GM12865 (cell line): ENCODE measurements at places on chromosomes 7 and 10.

- DNase-seq = no peak
Measured at GRCh38 chr10:91564026-91564425, 68.8 kb downstream of the PPP1R3C start.

DNA sequence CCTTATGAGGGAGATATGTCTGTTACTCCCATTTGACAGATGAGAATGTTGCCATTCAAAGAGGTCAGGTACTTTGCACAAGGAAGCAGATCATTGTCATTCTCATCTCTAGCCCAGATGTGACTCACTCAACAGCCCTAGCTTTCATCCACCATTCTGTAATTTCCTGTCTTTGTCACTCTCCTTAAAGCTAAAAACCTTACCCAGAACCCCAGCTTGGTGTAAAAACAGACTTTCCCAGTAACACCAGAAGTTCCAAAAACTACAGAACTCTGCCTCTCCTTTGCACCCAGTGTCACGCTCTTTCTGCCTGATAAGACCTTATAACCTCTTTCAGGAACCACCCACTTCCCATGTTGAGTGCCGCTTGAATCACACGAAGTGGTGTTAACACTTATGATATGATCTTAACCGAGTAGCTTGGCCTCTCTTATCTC, 89.1 kb upstream of the SP4 start:
- peak; percentile 35 for DNase-seq

DNA sequence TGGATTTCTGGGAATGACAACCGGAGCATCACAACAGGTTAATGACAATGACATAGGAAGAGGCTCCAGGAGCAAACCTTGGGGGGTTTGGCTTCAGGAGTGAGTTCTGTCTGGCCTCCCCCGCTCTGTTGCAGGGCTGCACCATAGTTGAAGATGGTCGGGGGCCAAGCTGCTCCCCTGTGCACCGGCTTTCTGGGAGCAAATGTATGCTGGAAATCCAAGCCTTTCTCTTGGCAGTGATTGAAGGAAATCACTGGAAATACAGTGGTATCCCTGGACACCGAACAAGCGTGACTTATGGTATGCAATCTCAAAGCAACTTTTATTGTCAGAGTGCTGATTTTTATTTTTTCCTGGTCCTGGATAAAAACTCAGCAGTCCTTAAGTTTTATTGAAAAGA, 251.9 kb upstream of the ZNF32 start:
- no peak for DNase-seq

- DNase-seq = no peak
Measured at GRCh38 chr10:69220041-69220451, at the start of gene HKDC1. TSS of gene HKDC1 (plus strand) at chr10:69220332. CDS start at chr10:69220436, 104 bp downstream.

GRCh38 chr10:96693431-96693830, 26.9 kb downstream of the PIK3AP1 start:
- no peak for DNase-seq

GRCh38 chr10:44240584-44241205, 144.2 kb downstream of the CXCL12 start:
- no peak for DNase-seq

DNA sequence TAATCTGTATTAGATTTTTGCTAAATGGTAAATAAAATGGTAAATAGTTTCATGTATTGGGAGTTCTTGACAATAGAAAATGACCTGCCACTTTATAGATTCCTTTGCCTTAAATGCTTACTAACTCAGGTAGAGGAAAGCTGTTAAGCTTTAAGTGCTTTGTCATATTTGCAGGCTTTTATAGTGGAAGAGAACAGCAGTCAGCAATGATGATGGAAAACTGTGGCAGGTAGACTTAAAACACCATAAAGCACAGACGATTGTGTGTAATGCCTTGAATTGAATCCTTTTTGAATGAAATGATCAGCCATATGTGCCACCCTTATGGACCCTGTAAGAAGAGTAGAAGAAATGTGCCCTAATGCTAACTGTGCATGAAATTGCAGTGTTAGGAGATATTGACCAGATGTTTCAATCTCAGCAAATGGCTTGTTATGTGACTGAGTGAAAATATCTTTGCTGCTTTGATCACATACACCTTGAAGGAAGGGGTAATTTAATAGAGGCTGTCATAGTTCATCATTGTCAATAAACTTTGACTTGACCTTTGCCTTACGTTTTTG, 230.4 kb downstream of the ADK start:
- no peak for DNase-seq

GRCh38 chr7:87580636-87581035, 20.0 kb downstream of the ABCB1 start:
- no peak for DNase-seq

DNA sequence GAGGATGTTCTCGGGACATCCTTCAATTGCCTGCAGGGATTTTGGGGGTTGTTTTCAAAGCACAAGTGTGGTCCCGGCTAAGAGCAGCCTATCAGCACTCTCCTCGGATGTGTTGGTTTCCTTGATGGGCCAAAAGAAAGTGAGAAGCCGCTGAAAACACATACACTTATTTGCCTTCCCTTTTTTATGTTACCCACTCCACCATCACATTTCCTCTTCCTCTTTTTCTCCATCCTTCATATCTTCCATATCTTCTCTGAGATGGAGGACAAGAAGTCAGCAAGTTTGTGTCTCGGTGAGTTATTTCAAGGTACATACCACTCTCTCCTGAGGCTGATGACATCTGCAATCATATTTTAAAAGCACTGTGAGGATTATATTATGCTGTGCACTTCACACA, 64.0 kb downstream of the ZNF33B start:
- DNase-seq = no peak

DNA sequence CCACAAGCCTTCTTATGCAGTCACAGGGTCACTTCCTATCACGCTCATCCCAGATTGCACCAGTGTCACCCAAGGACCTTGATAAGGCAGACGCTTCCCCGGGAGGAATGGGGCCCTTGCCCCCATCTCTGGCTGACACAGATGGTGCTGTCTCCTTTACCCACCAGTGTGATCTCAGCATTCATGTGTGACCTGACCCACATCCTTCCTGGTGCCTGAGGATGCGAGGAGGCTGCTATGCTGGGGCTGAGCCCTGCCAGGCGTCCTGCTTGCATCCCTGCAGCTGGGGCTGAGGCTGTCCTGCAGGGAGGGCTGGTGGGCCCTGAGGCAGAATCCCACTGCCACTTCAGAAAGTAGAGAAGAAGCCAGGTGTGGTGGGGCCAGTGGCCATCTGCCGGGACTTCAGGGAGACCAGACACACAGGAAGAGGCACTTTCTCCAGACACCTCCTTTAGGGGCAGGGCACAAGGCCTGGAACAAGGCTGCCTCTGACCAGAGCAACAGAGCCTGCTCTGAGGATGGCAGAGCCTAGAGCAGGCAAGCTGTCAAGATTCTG, 35.3 kb downstream of the RASGEF1A start:
- no peak for DNase-seq

DNA sequence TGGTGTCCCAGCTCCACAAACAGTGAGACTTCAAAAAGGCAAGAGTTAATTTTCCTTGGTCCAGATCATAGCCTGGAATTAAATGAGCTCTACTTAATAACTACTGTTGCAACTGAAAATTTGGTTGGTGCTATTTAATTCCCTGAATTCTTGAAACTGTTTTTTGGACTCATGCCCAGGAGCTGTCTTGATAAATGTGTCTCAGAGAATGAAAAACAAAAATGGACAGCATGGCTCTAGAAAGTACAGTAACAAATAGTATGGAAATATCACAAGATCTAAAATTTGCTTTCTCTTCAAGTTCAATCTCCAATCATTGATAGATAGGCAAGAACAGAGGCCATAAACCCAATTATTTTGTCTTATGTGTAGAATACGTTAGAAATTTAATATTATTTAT, 42.5 kb downstream of the CCDC71L start:
- no peak for DNase-seq

DNA sequence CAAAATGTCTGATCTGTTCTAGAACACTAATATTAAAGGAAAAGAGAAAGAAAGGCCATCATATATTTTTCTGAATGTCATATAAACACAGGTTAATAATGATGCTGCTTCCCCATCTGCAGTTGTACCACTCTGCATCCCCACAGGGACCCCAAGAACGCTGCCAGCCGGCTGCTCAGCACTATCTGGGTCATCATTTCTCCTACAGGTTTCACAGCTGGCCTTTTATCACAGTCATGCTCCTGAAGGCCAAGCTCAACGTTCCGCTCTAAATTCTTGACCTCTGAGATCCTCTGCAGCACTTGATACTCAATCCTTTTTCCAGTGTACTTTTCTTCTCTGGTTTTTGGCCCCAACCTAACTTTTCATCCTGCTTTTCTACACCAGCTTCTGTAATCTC, 4.8 kb downstream of the IDI1 start:
- peak; percentile 31 for DNase-seq

DNA sequence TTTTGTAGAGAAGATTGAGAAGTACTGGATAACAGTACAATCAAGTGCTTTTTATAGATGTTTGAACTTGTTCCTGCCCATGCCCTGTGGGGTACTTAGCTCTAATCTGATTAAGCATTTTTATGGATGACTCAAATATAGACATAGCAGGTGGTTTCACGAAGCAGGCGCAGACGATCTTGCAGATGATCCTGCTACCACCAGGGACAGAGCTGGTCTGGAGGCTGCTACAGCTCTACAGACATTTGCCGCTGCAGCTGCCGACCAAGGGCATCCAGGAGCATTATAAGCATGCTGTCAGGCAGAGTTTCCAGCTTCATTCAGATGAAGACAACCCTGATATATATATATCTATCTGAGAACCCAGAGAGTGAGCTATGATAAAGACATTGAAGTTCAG, 650.4 kb downstream of the NXPH1 start:
- DNase-seq = peak; percentile 2

DNA sequence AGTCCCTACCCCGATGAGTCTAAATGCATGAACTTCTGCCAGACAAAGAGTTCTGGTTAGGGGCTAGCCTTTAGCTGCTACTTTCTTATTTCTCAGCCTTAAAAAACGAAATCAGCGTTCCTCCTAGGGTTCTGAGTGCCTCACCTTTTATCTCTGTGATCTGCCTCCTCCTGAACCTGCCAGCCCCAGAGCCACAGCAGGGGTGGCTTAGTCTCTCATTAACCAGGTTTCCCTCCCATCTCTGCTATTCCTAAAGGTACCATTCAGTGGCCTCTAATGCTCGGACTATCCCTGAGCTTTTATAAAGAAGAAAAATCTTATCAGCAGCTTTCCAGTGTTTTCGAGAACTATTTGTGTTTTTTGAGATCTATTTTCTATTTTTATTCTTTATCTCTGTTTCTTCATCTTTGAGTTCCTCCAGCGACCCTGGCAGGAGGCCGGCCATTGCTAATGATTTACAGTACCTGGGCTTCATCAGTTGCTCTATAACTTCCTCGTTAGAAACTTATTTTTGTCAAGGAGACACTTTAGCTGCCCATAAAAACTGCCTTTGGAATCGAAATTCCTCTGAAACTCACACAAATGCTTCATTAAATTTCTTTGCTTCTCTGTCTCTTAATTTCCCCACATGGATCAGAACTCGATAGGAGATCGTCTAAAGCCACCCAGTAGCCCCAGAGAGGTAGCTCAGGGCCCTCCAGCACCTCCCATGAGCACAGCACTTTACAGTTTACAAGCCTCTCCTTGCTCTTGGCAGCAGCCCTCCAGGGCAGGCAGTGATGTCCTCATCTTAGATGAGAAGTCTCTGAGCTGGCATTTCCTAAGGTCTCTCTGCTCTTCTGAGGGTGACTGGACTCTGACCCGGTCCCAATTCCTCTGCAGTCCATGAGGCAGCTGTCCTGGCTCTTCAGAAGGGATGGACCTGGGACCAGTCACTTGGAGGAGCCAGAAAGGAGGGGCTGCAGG, 149.1 kb downstream of the EBF3 start:
- DNase-seq = no peak

- no peak for DNase-seq
Measured at GRCh38 chr7:99121496-99122021, 22.3 kb downstream of the SMURF1 start.
